ENCODE measurements at places on chromosomes 16 and 17. TPM values are rescaled to one million over a fixed set of nuclear protein-coding genes. Genes with fewer than 3 reads are reported as not detected.
A peak's percentile ranks its signal among the peaks of the same experiment; 100 is the strongest.

DNA sequence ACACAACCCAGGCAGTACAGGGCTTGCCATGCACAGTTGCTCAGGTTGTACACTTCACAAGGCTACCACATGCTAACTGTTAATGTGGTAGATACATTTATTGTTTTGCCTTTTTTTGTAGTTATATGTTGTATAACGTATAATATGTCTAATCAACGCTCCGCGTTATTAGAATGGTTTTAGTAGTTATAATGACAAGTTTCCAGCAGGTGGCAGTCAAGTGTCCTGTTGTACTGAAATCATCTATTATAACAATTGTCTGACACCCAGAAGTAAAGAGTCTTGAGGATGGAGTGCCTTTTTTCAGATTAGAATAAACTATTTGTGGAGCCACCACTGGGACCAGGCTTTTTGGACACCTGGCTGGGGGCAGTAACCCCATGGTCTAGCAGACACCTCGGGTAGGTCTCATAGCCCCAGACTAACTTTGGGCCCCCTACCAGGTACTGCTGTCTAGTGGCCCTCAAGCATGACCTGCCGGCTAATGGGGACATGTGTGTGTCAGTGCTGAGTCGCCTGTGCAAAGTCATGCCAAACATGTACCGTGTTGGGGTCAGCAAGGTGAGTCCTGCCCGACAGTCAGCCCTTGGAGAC is 32.8 kb downstream of the MYO15A start:
- no peaks in the 10 kb centered on the region for H3K27me3 ChIP-seq
- H3K27ac ChIP-seq = no peak overlapping the region
- DNase-seq = peak; percentile 84

DNA sequence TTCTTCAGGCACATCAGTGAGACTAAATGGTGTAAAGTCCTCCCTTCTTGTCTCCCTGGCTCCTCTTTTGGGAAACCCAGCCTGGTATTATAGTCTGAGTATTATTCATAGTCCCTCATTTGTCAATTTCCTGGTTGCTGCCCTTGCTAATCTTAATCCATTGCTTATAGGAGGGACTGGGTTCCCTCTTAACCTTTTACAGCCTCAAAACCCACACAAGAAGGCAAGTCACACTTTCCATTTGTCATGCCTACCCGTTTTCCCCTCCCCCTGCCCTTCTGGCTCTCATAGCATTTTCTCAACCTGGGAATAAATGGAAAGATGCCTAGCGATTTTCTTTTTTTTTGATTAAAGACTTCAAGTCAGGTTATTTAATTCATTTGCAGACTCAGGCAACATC is 124.8 kb downstream of the MAP2K6 start:
- no peak overlapping the region for H3K4me3 ChIP-seq
- no peak for DNase-seq
- H3K27ac ChIP-seq = no peak overlapping the region
- H3K4me1 ChIP-seq = no peaks in the 10 kb centered on the region
- H3K27me3 ChIP-seq = no peaks in the 10 kb centered on the region

DNA sequence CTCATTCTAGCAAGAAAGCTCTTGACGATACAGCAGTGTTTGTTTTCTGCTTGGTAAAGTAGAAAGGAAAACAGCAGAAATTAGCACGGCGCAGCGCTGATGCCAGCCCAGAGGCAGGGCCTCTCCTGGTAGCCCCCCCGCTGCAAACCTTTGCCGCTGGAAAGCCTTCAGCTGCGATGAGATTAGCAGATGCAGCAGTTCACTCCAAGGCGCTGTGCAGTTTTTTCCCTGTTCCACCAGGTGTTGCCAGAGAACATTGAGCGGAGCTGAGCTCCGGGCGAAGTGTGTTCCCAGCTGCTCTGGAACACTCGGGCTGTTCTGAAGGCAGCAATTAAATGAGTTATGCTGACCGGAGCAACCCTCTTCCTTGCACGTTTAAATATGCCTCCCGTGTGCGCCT is 72.5 kb downstream of the RBFOX1 start:
- H3K4me3 ChIP-seq = no peak overlapping the region
- no peak for DNase-seq
- no peak overlapping the region for H3K27ac ChIP-seq
- H3K36me3 ChIP-seq = no peaks in the 10 kb centered on the region

- no peak for DNase-seq
- no peaks in the 10 kb centered on the region for H3K36me3 ChIP-seq
- H3K27me3 ChIP-seq = no peaks in the 10 kb centered on the region
- H3K4me3 ChIP-seq = no peak overlapping the region
These were observed 676.2 kb downstream of the CDH11 start for GRCh38 chr16:64445649-64446048.

GRCh38 chr17:28897769-28898526 is 415 bp upstream of the FLOT2 start:
- H3K4me1 ChIP-seq = no peaks in the 10 kb centered on the region
- H3K36me3 ChIP-seq = no peaks in the 10 kb centered on the region
- H3K4me3 ChIP-seq = peak overlapping the region; percentile 98
- no peak for DNase-seq

- H3K36me3 ChIP-seq = no peaks in the 10 kb centered on the region
- peaks cover 44% of the 10 kb centered on the region for H3K4me1 ChIP-seq
- H3K27ac ChIP-seq = peak overlapping the region; percentile 96
- DNase-seq = no peak
- H3K27me3 ChIP-seq = no peaks in the 10 kb centered on the region
- H3K4me3 ChIP-seq = peak overlapping the region; percentile 69
These were observed 541 bp downstream of the GPT2 start for GRCh38 chr16:46884513-46885293.

GRCh38 chr17:2190014-2190413 is 113.6 kb downstream of the SMG6 start:
- no peaks in the 10 kb centered on the region for H3K36me3 ChIP-seq
- H3K4me3 ChIP-seq = no peak overlapping the region
- H3K4me1 ChIP-seq = no peaks in the 10 kb centered on the region
- H3K27me3 ChIP-seq = no peaks in the 10 kb centered on the region
- no peak overlapping the region for H3K27ac ChIP-seq

GRCh38 chr16:4454623-4455022 is 19.8 kb downstream of the NMRAL1 start:
- no peaks in the 10 kb centered on the region for H3K27me3 ChIP-seq
- no peak overlapping the region for H3K4me3 ChIP-seq
- H3K36me3 ChIP-seq = peaks cover 29% of the 10 kb centered on the region
- no peak overlapping the region for H3K27ac ChIP-seq
- no peaks in the 10 kb centered on the region for H3K4me1 ChIP-seq

GRCh38 chr16:63373744-63374143 is 1337.5 kb upstream of the CDH8 start:
- no peak overlapping the region for H3K4me3 ChIP-seq
- no peaks in the 10 kb centered on the region for H3K4me1 ChIP-seq
- no peak for DNase-seq

- no peak overlapping the region for H3K4me3 ChIP-seq
- no peaks in the 10 kb centered on the region for H3K4me1 ChIP-seq
- no peaks in the 10 kb centered on the region for H3K36me3 ChIP-seq
- H3K27ac ChIP-seq = no peak overlapping the region
These were observed 434.0 kb upstream of the CDH5 start for GRCh38 chr16:65932350-65933072.

DNA sequence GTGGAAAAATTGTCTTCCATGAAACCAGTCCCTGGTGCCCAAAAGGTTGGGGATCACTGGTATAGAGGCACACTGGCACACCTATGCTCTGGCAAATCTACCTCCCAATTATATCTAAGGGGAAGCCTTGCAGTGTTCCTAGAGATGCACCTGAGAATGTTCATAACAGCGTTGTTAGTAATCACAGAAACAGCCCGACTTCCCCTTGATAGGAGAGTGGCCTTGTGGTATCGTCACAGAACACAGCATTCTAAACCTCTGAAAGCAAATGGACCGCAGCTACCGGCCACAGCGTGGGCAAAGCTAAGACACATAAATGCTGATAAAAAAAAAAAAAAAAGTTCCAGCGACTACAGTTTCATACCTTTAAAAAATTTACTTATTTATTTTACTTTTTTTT is 39.1 kb upstream of the ADGRG1 start:
- no peaks in the 10 kb centered on the region for H3K36me3 ChIP-seq
- H3K27me3 ChIP-seq = no peaks in the 10 kb centered on the region
- H3K4me1 ChIP-seq = peaks cover 8% of the 10 kb centered on the region
- no peak for DNase-seq
- no peak overlapping the region for H3K27ac ChIP-seq

DNA sequence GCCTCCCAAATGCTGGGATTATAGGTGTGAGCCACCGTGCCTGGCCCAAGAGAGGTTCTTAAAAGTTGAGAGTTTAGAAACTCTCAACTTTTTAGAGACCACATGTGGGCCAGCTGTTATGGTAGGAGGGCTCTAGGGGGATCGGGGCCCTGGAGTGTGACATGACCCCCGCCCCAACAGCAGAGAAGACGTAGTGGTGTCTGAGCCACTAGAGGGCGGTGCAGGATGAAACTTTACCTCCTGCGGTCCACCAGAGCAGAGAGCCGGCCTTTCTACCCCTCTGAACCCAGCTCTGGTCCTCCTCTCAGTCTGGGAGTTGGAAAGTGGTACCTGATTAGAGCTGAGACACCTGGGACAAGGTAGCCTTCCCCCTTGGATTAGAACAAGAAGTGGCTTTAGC is 7.4 kb downstream of the CDK5RAP3 start:
- DNase-seq = no peak
- no peaks in the 10 kb centered on the region for H3K4me1 ChIP-seq
- no peaks in the 10 kb centered on the region for H3K27me3 ChIP-seq
- peaks cover 100% of the 10 kb centered on the region for H3K36me3 ChIP-seq

DNA sequence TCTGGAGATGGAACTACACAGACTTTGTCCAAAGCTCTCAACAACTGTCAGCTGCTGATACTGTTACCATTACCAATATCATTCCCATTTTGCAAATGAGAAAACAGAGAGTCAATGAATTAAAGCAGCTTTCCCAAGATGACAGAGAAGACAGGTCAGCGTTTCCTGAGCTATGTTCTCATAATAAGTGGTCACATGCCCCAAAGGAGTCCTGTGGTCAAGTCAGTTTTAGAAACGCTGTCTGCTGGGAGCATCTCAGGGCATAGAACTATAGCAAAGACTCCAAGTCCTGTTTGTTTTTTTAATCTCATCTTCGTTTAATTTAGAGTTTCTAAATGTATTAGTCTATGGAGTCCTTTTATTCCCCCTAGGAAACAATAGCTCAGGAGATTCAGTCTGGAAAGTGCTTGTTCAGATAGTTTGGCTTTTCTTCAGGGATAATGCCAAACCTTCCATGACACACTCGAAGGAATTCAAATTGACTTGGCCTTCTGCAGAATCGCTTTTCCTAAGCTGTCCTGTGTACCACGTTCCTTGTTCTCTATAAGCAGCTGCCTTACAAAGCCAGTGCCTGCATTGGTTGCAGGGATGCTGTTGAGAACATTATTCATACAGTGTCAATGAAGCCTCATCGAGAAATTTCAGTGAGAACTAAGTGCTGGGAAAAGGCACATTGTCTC is 12.1 kb downstream of the CCDC42 start:
- H3K27ac ChIP-seq = no peak overlapping the region
- no peaks in the 10 kb centered on the region for H3K4me1 ChIP-seq
- no peak overlapping the region for H3K4me3 ChIP-seq
- DNase-seq = no peak
- no peaks in the 10 kb centered on the region for H3K27me3 ChIP-seq

- no peaks in the 10 kb centered on the region for H3K36me3 ChIP-seq
- peak; percentile 58 for DNase-seq
- H3K27me3 ChIP-seq = no peaks in the 10 kb centered on the region
- no peak overlapping the region for H3K27ac ChIP-seq
- no peak overlapping the region for H3K4me3 ChIP-seq
These were observed 56.8 kb downstream of the BEAN1 start for GRCh38 chr16:66483689-66484452.

GRCh38 chr17:50573866-50574611 is 13.5 kb downstream of the CACNA1G start:
- H3K27me3 ChIP-seq = peaks cover 5% of the 10 kb centered on the region
- H3K27ac ChIP-seq = no peak overlapping the region
- DNase-seq = no peak
- no peaks in the 10 kb centered on the region for H3K4me1 ChIP-seq
- H3K36me3 ChIP-seq = no peaks in the 10 kb centered on the region
- H3K4me3 ChIP-seq = no peak overlapping the region

NTN3 gene
- not detected for total RNA-seq

HOXB3 gene
- total RNA-seq = 10.8 TPM

WRAP53 gene
- total RNA-seq = 3.6 TPM

ZFPM1 gene
- 0.44 TPM for total RNA-seq
